ENCODE measurements at places on chromosomes 1 and 21. TPM values are rescaled to one million over a fixed set of nuclear protein-coding genes. Genes with fewer than 3 reads are reported as not detected.

The KRTAP12-2 gene
- not detected for total RNA-seq

The GJA8 gene
- not detected for total RNA-seq

The NBPF10 gene
- 1.5 TPM for total RNA-seq

DNA sequence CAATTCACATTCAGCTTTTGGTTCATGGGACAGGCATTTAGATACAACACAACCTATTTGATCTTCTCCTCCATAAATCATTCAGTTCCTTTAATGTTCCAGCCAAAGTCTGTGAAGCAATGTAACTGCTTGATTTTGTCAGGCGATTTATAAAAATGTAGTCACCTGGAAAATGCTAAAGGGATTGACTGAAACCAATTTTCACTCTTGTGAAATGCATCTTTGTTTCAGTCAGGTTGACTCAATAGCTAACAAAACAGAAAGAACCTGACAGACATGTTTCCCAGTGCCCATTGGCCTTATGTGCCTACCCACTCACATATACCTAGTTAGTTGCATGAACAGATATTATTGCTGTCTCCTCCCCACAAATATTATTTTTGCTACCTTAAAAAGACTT lies 335.7 kb downstream of the CHRM3 start:
- H3K27me3 ChIP-seq, result no peaks in the 10 kb centered on the region
- DNase-seq, result peak; percentile 25
- H3K27ac ChIP-seq, result peak overlapping the region; percentile 96
- no peak overlapping the region for H3K4me3 ChIP-seq
- H3K36me3 ChIP-seq, result peaks cover 17% of the 10 kb centered on the region

DNA sequence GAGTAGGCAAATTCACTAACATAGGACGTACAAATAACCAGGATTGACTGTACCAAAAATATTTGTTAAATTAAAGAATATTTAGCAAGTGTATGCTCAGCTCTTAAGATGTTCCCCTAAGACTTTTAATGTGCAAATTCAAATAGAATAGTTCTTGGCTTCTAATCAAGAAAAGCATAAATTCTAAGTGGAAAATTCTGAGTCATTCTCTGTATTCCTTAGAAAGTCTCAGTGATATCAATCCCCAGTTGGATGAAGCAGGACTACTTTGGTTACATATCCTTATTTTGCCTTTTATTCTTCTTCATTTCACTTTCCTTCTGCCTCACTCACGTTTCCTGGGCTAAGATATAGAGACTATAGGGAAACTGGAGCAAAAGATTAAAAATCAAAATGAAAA lies 130.2 kb downstream of the IFI44 start:
- no peaks in the 10 kb centered on the region for H3K4me1 ChIP-seq
- H3K27ac ChIP-seq, result no peak overlapping the region
- H3K27me3 ChIP-seq, result no peaks in the 10 kb centered on the region

GRCh38 chr21:46635324-46636180 lies at the start of gene PRMT2:
Gene PRMT2, plus strand, starts transcription at chr21:46635674. Its CDS starts 1,278 bp downstream, at chr21:46636952.
- H3K27ac ChIP-seq, result peak within 1 kb of the TSS; percentile 97
- peaks cover 21% of the 10 kb centered on the region for H3K36me3 ChIP-seq
- no peaks in the 10 kb centered on the region for H3K27me3 ChIP-seq

GRCh38 chr1:232968965-232969364 lies 18.6 kb downstream of the NTPCR start:
- H3K27ac ChIP-seq, result no peak overlapping the region
- peaks cover 55% of the 10 kb centered on the region for H3K36me3 ChIP-seq
- peaks cover 16% of the 10 kb centered on the region for H3K4me1 ChIP-seq
- peak; percentile 27 for DNase-seq
- H3K4me3 ChIP-seq, result no peak overlapping the region

DNA sequence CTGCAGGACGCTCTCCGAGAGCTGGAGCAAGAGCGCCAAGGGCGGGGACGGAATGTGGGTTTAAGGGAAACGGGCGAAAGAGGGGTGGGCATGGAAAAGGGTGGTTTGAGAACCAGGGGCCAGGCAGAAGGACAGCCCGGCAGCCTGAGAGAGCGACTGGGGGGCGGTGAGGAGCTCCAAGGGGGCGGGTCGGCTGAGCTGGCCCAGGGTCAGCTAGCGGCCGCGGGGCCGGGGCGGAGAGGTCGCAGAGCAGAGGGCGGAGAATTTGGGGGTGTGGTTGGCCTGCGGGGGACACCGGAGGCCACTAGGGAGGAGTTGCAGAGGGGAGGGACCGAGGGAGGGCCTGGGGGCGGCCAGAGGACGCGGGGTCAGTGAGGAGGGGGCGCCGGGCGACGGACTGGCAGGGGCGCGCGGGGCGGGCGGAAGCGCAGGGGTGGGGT lies 54.7 kb downstream of the NDUFS5 start:
- H3K4me3 ChIP-seq, result peak overlapping the region; percentile 49
- no peaks in the 10 kb centered on the region for H3K36me3 ChIP-seq
- DNase-seq, result no peak
- no peak overlapping the region for H3K27ac ChIP-seq
- H3K4me1 ChIP-seq, result peaks cover 2% of the 10 kb centered on the region

DNA sequence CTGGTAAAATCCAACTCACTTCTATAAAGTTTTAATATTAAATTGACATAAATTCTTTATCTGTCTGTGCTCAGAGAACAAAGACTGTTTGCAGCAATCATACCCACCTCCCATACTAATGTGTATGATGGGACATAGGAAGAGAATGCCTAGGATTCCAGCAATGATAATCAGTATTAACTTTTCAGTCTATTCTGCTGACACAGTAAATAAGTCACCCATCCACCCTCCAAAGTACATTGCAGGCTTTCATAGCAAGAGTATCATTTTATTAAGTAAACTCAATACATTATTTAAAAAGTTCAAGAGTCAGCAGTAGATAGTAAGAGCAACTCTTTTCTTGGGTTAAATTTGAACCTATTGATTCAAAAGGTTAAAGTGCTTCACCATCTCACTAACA lies 8.8 kb downstream of the RBM34 start:
- H3K27me3 ChIP-seq, result no peaks in the 10 kb centered on the region
- H3K36me3 ChIP-seq, result peaks cover 52% of the 10 kb centered on the region
- peaks cover 28% of the 10 kb centered on the region for H3K4me1 ChIP-seq
- no peak overlapping the region for H3K4me3 ChIP-seq

All from activated CD8-positive, alpha-beta T cell treated with anti-CD3 and anti-CD28 coated beads for 36 hours (primary cell).